Fibroblast of the aortic adventitia (primary cell): ENCODE measurements at places on chromosomes 12 and 14.

DNA sequence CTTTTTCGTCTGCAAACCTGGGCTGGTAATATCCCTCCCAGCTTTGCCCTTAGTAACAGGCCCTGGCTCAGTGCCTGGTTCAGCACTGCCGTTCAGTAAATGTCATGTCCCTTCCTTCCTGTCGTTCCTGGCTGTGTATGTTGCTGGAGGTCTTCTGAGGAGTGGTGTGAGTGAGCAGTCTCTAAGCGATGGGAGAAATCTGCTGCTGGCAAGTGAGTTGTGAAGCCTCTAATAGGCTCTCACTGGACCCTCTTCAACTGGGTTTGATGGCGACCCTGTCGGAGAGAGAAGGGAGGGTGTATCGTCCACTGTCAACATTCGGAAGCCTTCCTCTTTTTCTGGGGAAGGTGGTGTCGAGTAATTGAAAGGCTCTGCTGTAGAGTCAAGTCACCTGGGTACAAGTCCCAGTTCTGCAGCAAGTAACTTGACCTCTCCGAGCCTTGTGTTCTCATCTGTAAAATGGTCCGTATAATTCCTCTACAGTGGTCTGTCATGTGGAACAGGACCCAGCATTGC is 62.8 kb downstream of the HRK start:
- peak; percentile 14 for DNase-seq

GRCh38 chr14:77342726-77343397 is 22.0 kb downstream of the GSTZ1 start:
- no peak for DNase-seq

- peak; percentile 27 for DNase-seq
These were observed 30.7 kb downstream of the P2RX4 start for GRCh38 chr12:121240484-121241101.

DNA sequence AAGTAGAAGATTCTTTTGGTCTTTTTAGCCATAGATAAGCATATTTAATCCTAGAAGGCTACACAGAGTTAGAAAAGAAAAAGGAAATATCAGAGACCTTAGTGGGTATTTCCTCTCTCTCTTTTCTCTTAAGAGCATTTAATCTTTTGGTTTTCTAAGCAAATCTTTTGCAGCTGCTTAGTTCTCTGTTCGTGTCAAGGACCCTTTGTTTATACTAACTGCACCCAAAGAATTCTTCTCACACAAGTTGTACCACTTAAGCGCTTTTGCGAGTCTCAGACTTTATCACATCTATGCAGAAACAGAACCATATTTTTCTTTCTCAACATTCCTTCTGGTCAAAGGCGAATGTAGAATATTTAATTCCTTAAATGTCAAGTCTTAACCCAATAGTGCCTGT is 17.9 kb upstream of the NID2 start:
- DNase-seq = no peak

- DNase-seq = no peak
These were observed 2.8 kb downstream of the RNF31 start for GRCh38 chr14:24150061-24150460.

GRCh38 chr12:6460751-6461371 is 9.0 kb downstream of the TAPBPL start:
- DNase-seq = no peak

GRCh38 chr12:15827136-15827535 is 37.9 kb upstream of the EPS8 start:
- no peak for DNase-seq

DNA sequence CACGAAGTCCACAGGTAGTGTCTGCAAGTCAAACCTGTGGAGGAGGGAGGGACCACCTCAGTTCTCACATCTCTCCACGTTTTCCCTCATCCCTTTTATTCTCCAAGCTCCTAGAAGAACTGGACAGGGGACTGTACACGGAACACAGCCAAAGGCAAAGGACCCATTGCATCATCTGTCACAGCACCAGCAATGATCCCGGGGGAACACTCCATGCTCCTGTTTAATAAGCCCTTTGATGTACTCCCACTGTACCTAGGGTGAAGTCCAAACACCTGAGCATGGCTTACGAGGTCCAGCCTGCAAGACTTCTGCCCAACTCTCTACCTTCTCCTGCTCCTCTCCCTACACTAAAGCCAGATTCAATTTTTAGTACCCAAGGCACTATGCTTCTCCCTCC is 26.5 kb downstream of the PRPF40B start:
- DNase-seq = no peak

DNA sequence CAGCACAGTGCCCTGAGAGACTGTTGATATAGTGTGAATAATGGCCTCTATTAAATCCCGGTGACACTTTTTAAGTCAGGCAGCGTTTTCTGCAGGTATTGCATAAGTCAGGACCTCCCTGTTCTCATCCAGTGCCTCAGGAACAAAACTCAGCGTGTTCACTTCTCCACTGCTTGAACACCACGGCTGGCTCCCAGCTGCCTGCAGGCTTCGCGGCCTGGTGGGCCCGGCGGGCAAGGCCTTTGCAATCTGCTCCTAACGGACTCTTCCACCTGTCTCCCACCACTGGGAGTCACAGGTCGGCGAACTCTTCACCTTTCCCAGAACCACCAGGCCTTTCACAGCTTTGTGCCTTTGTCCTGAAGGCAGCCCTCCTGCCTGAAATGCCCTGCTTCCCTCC is 18.7 kb downstream of the RFX4 start:
- no peak for DNase-seq

DNA sequence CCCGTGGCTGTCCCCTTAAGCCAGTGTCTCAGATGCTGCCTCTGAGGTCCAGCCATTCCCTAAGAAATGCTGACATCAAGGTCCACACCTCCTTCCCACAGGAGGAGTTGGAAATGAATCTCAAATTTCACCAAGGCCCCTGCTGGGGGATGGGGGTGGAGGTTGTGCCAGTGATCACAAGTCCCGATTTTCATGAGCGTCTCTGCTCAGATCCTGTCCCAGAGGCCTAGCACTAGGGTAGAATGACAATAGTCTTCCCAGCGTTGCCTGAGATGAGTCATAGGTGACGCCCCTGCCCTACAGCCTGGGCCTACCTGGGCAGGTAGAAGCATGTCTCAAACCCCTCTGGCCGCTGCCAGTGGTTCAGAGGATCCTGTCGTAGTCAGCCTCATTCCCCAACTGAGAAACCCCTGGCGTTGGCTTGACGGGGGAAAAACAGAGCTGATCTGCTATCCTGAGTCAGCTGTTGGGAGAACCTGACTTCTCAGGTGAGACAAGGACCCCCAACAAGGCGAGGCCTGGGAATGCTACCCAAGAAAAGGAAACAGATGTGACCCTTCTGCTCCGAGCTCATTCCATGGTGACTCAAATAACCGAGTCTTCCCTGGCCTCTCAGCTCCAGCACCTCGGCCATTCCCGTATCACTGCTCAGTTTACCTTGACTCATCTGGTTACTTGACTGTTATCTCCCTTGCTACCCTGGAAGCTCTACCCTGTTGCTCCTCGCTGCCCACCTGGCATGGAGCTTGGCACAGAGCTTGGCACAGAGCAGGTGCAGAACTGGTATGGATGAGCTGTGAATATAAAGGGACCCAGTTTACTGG is 21.8 kb upstream of the SPPL3 start:
- no peak for DNase-seq

GRCh38 chr12:20963303-20963702 is 152.8 kb downstream of the SLCO1B3 start:
- no peak for DNase-seq

GRCh38 chr14:56125772-56126636 is 7.8 kb downstream of the PELI2 start:
- DNase-seq = no peak

- DNase-seq = no peak
These were observed 234.1 kb downstream of the GALC start for GRCh38 chr14:87758876-87759275.

DNA sequence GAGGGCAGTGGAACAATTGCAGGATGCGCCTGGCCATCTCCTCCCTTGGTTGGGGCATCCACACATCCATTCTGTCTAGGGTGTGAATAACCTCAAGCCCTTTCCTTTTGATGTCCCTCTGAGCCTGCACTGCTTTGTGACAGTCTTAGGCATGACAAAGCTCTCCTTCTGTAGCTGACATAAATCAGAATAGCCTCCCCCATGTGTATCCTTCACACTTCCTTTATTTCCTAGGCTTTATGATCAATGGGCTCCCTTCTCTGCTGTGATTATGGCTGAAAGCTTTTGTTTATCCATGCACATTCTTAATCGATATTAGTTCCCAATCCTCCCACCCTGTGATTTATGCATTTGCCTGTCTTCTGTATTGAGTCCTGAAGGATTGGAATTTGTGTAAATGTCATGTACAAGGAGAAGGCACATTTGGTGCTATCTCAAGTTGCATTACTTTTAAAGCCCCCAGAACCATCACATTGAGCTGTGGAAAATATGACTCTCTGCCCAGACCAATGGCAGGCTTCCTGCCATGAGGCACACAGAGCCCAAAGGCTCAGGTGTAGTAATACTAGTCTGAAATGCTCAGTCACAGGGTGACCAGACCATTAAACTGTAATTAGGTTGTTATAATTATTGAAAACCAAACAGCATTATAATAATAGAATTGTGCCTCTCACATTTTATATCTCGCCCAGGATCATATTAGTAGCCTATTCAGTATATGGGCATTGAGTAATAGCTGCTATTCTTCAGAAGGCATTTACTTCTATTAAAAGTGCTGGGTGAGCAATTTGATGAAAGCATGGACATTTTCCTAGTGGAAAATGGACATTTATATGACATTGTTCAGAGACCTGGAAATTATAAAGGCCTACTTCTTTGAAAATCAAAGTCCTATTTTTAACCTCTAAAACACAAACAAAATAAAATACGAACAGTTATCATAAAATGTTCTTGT is 14.0 kb downstream of the EMP1 start:
- DNase-seq = no peak

GRCh38 chr14:32403688-32404087 is 74.6 kb downstream of the AKAP6 start:
- DNase-seq = no peak

DNA sequence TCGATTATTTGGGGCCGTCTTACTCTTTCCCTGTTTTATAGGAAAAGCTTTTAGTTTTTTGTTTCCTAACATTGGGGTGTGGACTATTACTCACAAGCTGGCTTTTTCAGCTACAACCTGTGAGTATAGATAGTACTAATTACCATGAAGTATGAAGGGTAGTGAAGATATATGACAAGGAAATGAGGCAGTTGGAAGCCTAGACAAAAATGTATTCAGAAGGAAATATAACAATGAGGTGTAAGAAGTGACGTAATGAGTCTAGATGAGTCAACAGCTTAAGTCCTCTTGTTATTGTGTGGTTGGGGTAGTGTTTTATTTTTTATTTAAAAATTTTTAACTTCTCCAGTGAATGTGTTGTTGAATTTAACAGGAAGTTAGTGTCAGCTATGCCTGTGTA is 804.5 kb downstream of the NRXN3 start:
- peak; percentile 59 for DNase-seq

- DNase-seq = no peak
These were observed 8.2 kb upstream of the YLPM1 start for GRCh38 chr14:74754899-74755298.

DNA sequence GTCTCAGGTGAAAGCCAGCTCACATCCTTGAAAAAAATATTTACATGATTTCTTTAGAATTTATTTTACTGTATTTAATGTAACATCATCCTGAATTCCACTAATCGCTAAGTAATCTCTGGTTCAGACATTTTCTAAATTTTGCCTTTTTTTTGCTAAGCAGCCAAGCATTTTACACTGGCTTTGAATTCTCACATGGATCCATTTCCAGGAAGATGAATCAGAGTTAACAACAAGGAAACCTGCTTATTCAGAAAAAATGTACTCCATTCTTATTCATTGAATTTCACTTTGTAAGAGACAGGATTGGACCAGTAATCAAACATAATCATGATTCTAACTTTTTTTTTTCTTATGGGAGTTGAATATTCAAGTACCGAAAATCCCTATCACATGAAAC is 1785.1 kb upstream of the FLRT2 start:
- DNase-seq = no peak

- DNase-seq = no peak
These were observed 128.1 kb downstream of the DACT1 start for GRCh38 chr14:58765843-58766242.

DNA sequence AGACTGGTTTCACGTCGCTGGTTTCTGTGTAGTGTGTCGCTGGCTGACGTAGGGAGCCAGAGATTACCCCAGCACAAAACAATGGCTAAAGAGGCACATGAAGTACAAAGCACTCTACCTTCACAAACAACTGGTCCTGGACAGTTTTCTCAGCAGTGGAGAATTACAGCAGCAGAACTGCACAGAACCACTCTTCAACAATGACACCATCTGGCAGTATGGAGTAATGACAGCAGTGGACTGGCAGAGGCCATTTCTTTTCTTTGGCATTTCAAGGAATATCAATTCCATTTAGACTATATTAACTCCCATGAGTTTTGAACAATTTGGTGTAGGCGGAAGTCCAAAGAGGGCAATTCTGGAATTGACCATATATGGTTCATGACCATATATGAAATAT is 1074.1 kb downstream of the AACS start:
- DNase-seq = no peak

DNA sequence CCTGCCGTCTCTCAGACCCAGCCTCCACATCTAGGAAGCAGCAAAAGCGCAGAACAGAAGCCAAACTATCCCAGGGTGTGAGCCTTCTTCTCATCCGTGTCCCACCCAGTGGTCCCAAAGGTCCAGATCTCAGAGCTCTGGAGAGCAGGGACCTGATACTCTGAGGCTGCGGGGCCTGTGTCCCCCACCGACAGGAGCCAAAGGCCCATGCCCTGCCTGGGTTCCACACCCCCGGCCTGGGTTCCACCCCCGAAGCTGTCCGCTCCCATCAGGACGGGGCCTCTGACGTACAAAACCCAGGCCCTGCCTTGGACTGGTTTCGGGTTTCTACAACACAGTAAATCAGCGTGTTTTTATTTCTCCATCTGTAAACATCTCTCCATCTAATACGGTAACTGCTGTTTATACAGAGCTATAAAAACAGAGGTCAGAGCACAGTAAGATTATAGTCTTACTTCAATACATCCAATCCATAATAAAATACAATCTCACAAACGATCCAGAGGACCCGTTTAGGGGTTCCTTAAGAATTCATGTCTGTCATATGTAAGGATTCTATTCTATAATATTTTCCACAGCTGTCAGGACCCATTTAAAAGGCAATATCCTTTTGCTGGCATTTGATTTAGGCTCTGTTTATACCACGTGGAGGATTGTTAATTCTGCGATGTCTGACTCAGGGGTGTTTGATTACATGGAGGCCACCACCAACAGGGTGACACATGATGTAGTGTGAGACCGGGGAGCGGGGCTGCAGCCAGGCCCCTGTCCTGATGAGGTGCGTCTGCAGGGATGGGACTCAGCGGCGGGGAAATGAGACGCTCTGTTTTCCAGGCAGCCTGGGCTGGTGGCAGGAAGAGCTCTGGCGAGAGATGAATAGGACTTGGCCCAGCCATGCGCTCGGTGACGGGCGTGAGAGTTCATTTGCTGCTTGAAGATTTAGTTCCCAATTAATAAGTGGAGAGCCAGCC is 110.3 kb downstream of the DICER1 start:
- no peak for DNase-seq

DNA sequence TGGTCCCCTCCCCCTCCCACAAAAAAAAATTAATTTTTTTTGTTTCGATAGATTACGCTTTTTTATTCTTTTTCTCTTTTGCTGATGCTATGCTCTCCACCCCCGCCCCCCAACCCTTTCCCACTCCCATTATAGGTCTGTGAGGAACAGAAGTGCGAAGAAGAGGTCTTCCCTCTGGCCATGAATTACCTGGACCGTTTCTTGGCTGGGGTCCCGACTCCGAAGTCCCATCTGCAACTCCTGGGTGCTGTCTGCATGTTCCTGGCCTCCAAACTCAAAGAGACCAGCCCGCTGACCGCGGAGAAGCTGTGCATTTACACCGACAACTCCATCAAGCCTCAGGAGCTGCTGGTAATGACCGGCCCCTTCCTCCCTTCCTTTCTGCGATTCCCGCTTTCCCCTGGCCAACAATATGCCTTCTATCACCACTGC is 2.3 kb downstream of the CCND2 start:
- DNase-seq = no peak

GRCh38 chr12:5200278-5201087 is 156.8 kb downstream of the KCNA5 start:
- DNase-seq = no peak
